ENCODE measurements at places on chromosomes 3 and 15. TPM values are rescaled to one million over a fixed set of nuclear protein-coding genes. Genes with fewer than 3 reads are reported as not detected.

DNA sequence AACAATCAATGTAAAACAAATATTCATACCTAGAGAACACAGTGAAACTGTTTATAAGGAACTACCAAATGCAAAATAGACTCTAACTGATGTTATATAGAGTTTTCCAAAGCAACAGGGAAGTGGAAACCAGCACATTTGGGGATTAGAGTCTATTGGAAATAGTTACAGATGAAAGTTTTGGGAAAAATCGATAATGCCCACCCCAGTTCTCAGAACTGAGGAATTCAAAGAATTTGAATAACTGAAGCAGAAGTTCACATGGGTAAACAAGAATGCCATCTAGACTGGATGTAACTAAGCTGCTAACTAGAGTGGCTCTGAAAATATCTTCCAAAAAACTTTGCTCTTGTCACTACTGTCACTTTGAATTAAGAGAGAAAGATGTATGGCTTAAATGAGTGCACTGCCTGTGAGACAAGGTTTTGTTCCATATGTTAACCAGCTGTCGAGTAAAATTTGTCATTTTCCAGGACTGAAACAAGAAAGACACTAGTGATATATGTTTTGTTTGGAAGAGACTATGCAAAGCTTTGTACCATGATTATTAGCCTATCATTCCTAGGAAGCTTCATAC, 9.2 kb upstream of the DENND4A start:
- H3K4me1 ChIP-seq: no peaks in the 10 kb centered on the region
- no peak overlapping the region for H3K27ac ChIP-seq
- DNase-seq: no peak
- no peaks in the 10 kb centered on the region for H3K27me3 ChIP-seq
- no peaks in the 10 kb centered on the region for H3K36me3 ChIP-seq

KLHL25 gene
- total RNA-seq: 8.6 TPM

DNA sequence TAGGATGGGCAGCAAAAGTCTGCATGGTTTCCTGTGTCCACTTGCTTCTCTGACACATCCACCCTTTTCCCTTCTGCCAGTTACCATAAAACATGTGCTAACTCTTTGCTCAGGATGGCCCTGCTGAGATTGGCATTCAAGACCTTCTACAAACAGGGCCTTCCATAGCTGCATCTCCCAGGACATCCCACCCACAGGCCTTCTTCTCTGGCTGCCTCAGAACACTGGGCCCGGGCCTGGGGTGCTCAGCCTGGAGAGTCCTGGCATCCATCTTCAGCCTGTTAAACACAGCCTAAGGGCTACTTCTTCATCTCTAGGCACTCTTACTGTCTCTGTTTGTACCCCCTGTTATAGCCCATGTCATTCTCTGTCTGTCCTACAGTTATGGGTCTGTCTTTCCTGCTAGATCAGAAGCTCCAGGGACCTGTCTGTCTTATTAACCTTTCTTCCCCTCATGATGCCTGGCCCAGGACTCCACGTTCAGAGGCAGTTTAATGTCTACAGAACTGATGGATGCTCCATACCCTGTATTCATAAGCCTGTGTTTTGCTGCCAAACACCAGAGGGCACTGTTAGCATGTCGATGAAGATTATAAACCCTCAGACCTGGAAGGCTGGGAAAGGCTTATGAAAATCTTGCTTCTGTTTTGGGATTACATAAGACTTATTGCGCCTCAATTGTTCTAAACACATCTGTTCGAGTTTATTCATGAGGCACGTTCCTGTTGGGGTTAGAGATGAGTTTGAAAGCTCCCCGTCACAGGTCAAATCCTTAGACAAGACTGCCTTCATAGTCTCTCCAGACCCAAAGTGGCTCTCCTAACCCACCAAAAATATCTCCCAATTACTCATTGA, 16.5 kb downstream of the SEMA3G start:
- H3K4me1 ChIP-seq: no peaks in the 10 kb centered on the region
- no peak overlapping the region for H3K27ac ChIP-seq
- H3K4me3 ChIP-seq: no peak overlapping the region
- no peaks in the 10 kb centered on the region for H3K27me3 ChIP-seq

DNA sequence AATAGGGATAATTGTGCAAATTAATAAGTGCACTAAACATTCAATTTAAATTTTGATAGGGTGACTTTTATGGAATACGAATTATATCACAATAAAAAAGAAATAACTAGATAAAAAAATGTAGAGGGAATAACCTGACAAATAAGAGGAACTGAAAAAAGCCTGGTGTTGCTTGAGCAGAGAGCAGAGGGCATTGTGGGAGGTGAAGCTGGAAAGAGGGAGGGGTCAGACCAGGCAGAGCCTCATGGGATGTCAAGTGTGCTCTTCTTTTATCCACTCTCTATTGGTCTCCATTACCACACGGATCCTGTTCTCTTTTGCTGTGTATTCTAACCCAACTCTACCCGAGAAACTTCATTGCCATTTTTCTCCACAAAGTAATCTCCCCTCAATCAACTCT, 264.0 kb upstream of the CRBN start:
- H3K27ac ChIP-seq: no peak overlapping the region
- no peaks in the 10 kb centered on the region for H3K36me3 ChIP-seq
- H3K4me3 ChIP-seq: no peak overlapping the region

TP63 gene
- total RNA-seq: not detected

- H3K4me1 ChIP-seq: no peaks in the 10 kb centered on the region
- H3K4me3 ChIP-seq: no peak overlapping the region
- no peaks in the 10 kb centered on the region for H3K36me3 ChIP-seq
These were observed 167.4 kb upstream of the LPP start for GRCh38 chr3:187986514-187986934.

PROS1 gene
- total RNA-seq: 34.8 TPM

HGD gene
- total RNA-seq: not detected

CFAP100 gene
- total RNA-seq: 2.8 TPM

DNA sequence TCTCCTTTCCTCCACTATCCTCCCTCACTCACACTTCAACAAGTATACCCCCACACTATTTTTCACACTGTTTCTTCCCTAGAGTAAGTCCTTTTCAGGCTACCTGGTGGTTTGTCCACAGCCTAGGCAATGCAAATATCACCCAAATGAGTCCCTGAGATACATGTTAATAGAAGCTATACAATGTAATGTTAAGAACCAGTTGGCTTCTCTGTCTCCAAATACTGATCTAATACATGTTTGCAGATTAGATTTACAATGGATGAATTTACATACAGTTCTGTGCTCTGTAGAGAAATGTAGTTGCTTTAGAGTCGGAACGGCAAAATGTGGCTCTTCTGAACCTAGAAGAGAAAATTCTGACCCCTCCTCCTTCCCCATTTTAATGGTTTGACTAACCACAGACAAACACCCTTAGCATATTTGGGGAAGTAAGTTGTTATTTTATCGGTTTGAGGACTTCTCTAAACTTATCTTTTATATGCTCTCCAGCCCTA, 63.6 kb upstream of the MBNL1 start:
- H3K4me3 ChIP-seq: peak overlapping the region; percentile 24
- no peak for DNase-seq
- H3K27me3 ChIP-seq: no peaks in the 10 kb centered on the region

DNA sequence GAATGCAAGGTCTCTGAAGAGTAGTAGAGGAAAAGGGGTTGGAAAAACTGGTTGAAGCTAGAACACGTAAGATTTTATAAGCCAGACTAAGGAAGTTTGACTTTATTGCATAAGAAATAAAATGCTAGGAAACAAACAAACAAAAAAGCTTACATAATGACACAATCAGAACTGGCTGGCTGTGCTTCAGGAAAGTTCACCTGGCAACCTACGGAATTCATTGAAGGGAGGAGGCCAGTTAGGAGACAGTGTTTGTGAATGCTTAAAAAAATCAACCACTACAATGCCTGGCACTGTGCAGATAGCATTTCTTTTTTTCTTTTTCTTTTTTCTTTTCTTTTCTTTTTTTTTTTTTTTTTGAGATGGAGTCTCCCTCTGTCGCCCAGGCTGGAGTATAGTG, 1.9 kb upstream of the ICE2 start:
- H3K36me3 ChIP-seq: no peaks in the 10 kb centered on the region
- H3K4me1 ChIP-seq: peaks cover 17% of the 10 kb centered on the region
- no peaks in the 10 kb centered on the region for H3K27me3 ChIP-seq
- no peak for DNase-seq

SST gene
- total RNA-seq: not detected

TTLL13 gene
- total RNA-seq: not detected

- H3K4me3 ChIP-seq: no peak overlapping the region
- DNase-seq: no peak
- H3K36me3 ChIP-seq: no peaks in the 10 kb centered on the region
- H3K27me3 ChIP-seq: no peaks in the 10 kb centered on the region
These were observed 162.8 kb upstream of the RARB start for GRCh38 chr3:25265284-25265683.

Data from uterus (tissue), 4 donors.